ENCODE measurements at places on chromosomes 13 and 19.

DNA sequence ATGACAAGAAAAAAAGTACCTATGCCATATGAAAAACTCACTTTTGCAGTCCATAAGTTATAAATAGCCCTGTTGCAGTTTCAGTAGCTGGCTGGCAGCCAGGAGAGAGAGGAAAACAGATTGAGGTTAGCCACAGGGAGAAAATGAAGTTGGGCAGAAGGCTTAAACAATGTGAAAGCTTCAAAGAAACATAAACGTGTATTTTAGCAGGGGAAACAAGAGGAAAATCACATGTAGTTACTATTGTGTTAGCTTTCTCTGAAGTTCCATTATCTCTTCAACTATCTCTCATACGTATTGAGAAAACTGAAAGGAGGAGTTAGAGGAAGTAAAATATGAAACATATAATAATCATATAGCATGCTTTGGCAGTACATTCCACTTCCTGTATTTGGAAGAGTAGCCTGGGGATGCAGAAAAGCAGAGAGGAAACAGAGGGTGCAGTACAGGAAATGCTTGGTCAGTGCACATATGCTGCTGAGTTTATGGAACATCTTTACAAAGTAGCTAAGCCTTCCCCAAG is 1551.1 kb downstream of the EFNB2 start:
- DNase-seq = no peak

DNA sequence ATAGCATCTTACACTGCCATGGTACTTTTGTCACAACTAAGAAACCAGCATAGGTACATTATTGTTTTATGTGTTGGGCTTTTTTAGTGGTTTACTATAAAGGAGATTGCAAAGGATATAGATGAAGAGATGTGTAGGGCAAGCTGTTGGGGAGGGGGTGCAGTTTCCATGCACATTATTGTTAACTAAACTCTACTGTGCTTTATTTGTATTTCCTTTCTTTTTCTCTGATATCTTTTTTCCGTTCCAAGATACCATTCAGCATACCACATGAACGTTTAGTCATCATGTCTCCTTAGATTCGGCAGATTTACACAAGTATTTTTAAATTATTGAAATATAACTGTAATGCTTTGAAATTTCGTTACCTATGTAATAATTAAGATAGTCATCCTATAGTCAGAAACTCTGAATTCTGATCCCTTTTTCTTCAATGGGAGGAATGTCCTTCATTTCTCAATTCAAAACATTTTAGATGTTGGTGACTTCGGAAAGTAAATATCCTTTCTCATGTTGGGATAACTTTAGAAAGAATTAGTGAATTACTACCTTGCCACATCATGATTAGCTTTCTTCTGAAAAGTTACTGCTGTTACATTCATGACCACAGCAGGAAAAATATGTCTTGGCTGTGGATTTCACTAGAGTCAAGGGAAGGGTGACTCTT is 82.8 kb downstream of the FRY start:
- no peak for DNase-seq

GRCh38 chr13:73572824-73573223 is 514.0 kb downstream of the KLF5 start:
- DNase-seq = no peak

DNA sequence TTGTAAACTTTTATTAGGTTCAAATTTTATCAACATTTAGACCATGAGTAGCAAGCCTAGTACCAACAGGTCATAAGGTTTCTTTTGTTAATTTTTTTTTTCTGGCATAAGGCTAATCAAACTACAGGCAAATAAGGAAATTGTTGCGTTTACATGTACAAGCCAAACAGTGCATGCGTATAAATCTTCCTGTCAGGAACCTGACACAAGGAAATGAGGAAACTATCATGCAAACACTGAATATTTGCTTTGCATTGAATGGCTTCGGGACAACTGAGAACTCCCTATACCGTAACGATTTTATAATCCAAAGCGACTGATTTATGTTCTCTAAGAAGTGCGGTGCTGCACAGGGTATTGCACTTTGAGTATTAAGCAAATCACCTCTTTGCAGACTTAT is 133.0 kb upstream of the TRPC4 start:
- DNase-seq = no peak

DNA sequence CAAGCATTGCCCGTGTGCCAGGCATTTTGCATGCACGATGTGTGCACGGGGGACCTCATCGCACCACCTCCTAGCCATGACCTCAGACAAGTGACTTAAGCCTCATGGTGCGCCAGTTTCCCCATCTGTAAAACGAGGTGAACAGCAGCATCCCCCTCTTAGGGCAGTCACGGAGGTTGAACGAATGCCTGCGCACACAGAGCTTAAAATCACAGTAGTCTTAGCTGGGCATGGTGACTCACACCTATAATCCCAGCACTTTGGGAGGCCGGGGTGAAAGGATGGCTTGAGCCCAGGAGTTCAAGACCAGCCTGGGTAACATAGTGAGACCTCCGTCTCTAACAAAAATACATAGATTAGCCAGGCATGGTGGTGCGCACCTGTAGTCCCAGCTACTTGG is 48.6 kb downstream of the PIN1 start:
- DNase-seq = no peak

GRCh38 chr19:13319526-13319925 is 169.3 kb downstream of the IER2 start:
- DNase-seq = no peak

- no peak for DNase-seq
Observed at GRCh38 chr19:47521473-47522180, 6.8 kb upstream of the NAPA start.

DNA sequence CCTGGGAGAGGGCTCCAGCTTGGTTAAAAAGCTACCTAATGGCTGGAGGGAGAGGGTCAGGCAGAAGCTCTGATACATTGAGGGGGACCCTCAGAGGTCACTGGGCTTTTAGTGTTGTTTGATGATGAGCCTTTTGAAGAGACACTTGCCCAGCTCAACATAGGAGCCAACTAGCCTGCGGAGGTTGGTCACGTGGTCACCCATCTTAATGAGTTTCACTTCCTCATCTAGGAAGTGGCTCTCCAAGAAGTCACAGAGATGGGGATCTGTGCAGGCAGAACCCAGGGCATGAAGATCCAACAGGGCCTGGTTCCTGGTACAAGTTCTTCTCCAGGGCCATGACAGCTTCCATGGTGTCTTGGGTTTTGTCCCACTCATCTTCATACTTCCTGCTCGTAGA is 33.4 kb downstream of the IPO5 start:
- no peak for DNase-seq

- no peak for DNase-seq
Observed at GRCh38 chr19:45477713-45478453, 10.1 kb downstream of the FOSB start.

- DNase-seq = no peak
Observed at GRCh38 chr13:56907766-56908165, 233.0 kb upstream of the PRR20A start.

DNA sequence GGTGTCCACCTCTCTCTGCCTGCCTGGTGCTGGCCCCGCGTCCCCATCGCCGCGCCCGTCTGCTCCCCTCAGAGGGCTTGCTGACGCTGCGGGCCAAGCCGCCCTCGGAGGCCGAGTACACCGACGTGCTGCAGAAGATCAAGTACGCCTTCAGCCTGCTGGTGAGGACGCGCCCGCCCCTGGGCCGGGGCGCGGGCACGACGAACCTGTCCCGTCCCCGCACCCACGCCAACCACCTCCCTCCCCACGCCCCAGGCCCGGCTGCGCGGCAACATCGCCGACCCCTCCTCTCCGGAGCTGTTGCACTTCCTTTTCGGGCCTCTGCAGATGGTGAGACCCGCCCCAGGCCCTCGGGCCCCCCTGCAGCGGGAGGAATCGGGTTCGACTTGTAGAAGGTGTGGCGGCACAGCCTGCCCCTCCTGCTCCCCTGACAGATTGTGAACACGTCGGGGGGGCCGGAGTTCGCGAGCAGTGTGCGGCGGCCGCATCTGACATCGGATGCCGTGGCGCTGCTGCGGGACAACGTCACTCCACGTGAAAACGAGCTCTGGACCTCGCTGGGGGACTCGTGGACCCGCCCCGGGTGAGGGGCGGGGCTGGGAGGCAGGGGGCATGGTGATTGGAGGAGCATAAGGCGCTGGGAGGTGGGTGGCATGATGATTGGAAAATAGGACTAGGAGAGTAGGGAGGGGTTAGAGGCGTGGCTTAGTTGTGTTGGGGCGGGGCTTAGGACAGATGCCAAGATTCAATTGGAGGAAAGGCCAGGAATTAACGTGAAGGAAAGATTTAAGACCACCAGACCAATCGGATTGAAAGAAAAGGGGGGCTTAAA is 6.6 kb downstream of the EPS8L1 start:
- no peak for DNase-seq

DNA sequence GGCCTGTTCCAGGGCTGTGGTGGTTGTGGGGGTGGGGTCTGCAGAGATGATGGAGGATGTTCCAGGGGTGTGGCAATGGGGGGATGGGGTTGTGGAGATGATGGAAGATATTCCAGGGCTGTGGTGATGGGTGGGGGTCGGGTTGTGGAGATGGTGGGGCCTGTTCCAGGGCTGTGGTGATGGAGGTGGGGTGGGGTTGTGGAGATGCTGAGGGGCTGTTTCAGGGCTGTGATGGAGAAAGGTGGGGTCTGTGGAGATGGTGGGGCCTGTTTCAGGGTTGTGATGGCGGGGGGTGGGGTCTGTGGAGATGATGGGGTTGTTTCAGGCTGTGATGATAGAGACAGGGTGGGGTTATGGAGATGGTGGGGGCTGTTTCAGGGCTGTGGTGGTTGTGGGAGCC is 62.0 kb downstream of the TEX29 start:
- no peak for DNase-seq

DNA sequence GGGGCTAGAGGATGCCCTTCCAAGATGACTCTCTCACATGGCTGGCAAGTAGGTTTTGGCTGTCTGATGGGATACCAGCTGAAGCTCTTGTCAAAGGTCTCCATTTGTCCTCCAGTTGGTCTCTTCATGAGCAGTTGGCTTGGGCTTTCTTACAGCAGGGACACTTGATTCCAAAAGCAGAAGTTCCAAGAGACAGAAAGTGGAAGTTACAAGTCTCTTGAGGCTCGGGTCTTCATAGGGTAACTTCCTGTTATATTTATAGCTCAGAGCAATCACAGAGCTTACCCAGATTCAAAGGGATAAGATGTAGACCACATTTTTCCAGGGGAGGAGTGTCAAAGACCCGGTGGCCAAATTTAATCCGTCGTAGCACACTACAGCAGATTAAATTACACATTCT is 440.0 kb downstream of the RFC3 start:
- DNase-seq = no peak

GRCh38 chr19:47615230-47615629 is 6.3 kb downstream of the BICRA start:
- DNase-seq = no peak

DNA sequence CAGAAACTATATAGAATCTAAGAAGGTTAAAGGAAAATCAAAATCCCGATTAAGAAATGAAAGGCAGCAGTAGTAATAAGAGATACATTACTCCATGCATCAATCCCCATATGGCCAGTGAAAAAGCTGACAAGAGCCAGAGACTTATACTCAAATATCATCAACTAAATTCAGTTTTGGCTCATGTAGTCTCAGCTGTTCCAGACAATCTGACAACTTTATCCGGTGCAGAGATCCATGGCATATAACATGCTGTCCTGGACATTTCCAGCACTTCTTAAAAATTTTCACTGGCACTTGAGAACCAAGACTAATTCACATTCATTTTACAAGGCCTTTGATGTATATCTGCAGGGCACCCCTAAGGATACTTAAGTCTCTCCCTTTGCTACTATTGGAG is 255.7 kb upstream of the KLHL1 start:
- DNase-seq = no peak

GRCh38 chr13:65592731-65593130 is 1637.4 kb downstream of the PCDH9 start:
- DNase-seq = no peak

DNA sequence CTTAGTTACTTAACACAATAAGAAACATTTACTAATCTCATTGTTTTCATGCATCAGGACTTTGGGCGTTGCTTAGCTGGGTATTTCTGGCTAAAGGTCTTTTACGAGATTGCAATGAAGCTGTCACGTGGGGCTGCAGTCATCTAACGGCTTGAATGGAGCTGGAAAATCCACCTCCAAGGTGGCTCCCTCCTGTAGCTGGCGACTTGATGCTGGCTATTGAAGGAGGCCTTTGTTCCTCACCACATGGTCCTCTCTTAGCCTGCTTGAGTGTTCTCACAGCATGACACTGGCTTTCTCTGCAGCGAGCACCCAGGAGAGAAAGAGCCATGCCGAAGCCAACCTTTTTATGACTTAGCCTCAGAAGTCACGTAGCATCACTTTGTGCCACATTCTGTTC is 92.0 kb downstream of the NHLRC3 start:
- DNase-seq = no peak

DNA sequence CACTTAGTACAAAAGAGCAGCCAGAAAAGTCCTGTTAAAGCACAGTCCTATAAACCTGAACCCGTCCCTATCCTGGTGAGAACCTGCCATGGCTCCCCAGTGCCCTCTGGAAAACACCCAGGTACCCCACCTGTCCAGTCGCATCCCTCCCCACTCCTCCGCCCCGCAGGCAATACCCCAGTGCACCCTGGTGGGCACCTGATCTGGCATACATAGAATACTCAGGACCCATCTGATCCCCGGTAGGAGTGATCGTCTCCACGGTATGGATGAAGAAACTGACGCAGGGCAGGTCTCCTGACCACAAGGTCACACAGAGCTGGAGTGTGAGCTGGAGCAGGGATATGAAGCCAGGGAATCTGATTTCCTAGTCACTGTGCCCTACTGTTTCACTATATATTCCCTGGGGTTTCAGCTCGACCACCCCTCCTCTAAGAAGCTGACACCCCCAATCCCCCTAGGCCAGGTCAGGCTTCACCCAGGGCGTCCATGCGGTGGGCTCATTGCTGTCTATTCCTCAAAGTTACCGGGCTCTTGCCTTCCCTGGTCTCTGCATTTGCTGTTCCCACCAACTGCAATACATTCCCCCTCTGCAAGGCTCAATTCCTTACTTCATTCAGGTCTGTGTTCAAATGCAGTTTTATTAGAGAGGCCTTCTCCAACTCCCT is 12.6 kb downstream of the FBXO46 start:
- DNase-seq = no peak

- DNase-seq = no peak
Observed at GRCh38 chr19:36028313-36029041, 4.2 kb downstream of the CLIP3 start.
